ENCODE measurements at places on chromosomes 7 and 10.

DNA sequence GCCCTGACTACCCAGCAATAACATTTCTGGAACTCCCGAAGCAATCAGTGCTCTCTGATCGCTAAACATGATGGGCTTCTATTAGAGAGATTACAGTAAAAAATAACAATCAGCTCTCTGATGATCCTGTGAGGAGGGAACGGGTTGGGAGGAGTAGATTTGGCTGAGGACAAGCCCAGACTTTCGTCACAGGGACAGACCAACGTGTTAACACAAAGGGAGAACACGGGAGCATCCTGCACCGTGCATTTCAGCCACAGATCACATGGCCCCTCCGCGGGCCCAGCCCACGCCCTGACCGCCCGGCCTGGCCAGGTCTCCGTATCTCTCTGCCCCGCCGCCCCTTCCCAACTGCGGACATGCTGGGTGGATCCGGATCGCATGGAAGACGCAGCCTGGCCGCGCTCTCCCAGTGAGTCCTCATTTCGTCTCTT is 95.0 kb upstream of the AGBL3 start:
- DNase-seq: peak; percentile 90

DNA sequence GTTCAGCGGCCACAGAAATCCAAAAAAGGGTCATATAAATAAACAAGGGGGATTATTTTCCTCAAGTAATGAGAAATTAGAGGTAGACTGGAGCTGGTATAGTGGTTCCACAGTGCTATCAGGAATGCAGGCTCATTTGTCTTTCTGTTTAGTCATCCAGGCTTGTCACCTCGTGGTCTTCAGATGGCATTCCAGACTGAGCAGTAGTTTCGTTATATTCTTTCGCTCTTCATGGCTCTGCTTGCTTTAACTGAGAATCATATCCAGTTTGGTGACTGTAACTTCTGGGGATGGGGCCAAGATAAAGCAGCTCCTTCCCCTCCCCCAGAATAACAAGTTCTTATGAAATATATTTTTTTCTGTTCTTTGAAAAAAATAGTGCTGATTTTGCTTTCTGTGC is 9.5 kb downstream of the ANKIB1 start:
- peak; percentile 93 for DNase-seq

DNA sequence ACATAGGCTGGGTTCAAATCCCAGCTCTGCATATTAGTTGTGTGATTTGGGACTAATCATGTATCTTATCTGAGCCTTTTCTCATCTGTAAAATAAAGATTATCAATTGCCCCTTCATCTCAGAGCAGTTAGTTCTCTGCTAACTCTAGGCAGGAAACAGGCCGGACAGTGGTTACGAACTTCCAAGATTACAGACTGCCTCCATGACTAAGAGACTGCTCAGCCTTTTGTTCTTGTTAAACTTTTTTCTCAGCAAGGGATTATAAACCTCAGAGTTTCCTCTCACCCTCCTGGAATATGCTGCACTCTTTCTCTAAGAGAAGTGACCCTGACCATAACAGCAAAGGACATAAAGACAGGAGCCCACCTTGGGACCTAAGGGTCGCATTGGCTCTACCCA is 52.5 kb upstream of the NFKB2 start:
- peak; percentile 65 for DNase-seq

- peak; percentile 56 for DNase-seq
Observed at GRCh38 chr10:110827410-110827809, 44.3 kb upstream of the PDCD4 start.

DNA sequence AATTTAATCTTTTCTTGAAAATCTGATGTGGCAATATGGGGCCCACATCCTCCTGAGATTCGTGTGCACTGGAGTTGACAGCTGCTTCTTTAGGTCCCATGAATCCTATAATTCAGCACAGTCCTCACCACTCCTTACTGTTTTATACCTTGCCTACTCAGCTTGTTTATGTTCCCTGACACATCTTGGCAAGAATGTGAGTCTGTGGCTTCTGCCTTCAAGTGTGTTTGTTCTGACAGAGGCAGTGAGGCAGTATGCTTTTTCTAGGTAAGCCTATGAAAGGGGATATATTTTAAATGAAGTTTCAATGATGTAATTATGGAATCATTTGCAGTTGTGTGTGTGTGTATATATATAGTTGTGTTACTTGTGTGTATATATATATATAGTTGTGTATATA is 106.4 kb downstream of the AMPH start:
- peak; percentile 31 for DNase-seq

- DNase-seq: peak; percentile 31
Observed at GRCh38 chr7:137130751-137131158, 212.8 kb downstream of the PTN start.

- DNase-seq: peak; percentile 31
Observed at GRCh38 chr10:101829561-101830315, 11.5 kb upstream of the OGA start.

DNA sequence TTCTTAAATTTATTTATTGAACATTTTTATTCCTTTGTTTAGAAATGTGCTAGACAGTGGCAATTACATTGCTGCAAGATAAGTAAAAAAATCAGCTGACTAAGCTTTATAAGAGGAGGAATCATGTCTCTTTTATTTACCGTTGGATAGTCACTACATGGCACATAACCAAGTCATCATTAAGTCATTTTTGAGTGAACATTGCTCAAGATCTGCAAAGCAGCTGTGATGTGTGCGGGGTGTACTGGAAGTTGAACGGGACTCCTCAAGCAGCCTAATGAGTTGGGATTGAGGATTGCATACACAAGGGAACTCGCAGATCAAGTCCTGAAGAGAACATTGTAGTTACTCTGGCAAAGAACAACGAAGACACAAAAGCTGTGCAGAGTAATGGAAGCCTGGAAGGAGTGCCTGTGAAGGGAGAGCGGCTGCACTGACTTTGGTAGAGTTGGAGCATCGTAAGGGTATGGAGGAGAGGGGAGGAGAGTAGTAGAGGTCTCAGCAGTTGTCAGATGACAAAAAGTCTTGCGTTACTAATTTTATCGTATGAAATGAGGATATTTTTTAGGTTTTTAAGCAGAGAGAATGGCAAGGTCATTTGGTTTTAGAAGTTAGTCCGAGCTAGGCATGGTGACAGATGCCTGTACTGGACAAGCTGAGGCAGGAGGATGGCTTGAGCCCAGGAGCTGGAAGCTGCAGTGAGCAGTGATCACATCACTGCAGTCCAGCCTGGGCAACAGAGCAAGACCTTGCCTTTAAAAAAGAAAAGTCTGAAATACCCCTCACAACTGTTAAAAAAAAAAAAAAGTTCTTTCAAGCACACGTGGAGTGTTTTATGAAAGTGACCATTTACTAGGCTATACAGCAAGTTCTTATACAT is 95.1 kb downstream of the BMPR1A start:
- DNase-seq: peak; percentile 87

GRCh38 chr10:117188371-117188770 is 8.9 kb upstream of the KCNK18 start:
- no peak for DNase-seq

- DNase-seq: peak; percentile 78
Observed at GRCh38 chr7:85261336-85261735, 74.5 kb upstream of the SEMA3D start.

GRCh38 chr7:150358988-150359621 is 9.5 kb upstream of the REPIN1 start:
- no peak for DNase-seq

Measured in fibroblast of skin of right quadriceps (primary cell).